ENCODE measurements at places on chromosomes 2 and 18.

DNA sequence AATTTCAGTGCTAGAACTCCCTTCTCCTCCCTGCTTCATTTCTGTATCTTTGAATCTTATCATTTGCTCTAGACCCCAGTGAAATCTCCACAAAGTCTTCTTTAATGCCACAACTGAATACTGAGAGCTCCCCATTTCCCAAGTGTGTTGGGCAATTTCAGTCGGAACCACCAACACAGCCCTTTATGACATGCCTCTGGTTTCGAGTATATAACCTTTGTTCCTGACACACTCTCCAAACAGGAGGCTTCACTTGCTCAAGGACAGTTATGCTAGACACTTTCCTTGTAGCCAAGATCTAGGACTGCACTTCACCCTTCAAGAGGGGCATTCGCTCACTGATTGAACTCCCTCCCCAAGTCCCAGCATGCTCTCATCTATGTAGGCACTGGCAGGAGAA is 18.6 kb upstream of the TTR start:
- no peak for DNase-seq

- no peak for DNase-seq
Observed at GRCh38 chr18:57081899-57082298, 65.0 kb upstream of the BOD1L2 start.

DNA sequence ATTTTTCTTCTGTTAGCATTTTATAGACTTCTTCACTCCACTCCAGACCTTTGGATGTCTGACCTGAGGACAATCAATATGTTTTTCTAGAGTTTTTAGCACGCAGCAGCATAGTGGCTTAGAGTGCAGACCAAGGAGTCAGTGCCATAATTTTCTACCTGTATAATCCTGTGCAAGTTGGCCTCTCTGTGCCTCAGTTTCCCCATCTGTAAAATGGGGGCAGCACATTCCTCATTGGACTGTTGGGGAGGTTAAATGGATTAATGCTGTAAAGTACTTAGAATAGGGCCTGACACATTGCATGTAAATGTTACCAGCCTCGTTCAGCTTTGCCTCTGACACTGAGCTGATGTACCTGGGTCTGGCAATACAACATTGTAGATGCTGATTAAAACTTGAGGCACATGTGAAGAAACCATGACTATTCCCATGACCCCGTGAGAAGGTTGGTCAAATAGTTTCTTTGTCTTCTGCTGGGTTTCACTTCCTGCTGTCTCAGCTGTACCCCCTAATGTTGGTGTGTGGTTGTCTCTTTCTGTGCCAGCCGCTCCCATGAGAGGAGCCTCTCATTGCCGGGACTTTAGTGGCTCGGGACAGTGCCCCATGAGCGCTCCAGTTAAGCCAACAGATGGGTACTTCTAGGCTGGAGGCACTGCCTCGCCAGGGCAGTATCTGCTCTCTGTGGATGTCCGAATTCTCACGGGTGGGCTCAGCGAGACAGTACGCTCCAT is 125.3 kb downstream of the SH3RF3 start:
- DNase-seq = no peak

- DNase-seq = no peak
Observed at GRCh38 chr2:17821535-17822444, 5.5 kb downstream of the MSGN1 start.

GRCh38 chr2:17558053-17558452 is 17.6 kb downstream of the VSNL1 start:
- DNase-seq = no peak

DNA sequence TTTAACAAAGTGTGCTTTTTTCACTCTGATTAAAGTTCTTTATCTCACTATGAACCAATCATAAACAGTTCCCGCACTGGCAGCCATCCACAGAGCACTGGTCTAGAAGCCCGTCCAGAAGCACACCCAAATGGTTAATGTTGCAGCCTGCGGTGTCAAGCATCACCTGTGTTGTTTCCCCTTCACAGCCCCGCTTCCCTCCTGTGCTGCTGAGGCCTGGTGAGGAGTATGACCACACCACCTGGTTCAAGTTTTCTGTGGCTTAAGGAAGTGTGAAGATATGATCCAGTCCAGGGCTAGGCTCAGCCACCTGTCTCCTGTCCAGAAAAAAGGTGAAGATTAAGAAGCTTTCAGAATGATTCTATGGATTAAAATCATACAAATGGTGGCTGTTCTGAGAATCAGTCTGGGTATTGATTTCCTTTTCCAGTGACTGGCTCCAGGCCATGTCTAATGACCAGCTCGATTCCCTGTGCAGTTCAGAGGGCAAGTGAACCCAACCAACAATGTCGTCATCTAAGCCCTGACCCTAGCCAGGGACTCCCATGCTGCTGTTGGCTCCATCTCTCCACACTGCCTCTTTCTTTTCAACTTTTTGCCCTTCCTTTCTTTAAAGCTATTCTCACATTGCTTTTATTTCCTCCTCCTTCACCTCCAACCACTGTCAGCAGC is 17.7 kb downstream of the SRSF7 start:
- DNase-seq = no peak

DNA sequence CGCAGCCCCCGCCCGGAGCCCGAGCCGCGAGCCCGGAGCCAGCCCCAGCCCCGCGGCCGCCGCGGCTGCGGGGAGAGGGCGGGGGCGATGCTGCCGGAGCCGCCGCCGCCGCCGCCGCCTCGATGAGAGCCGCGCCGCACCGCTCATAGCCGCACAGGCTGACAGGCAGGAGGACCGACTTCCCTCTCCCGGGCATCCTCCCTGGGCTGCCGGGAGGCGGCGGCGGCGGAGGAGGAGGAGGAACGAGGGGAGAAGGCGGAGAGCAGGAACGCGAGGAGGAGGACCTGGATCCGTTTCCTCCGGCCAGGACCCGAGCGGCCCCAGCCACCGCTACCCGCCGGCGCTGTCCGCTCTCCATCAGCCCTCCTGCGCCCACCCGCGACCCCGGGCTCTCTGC is 370 bp downstream of the KLHL29 start:
- no peak for DNase-seq

GRCh38 chr18:56109757-56110156 is 521.8 kb upstream of the TCF4 start:
- DNase-seq = no peak

- DNase-seq = no peak
Observed at GRCh38 chr2:224563537-224563936, 21.6 kb downstream of the CUL3 start.

GRCh38 chr2:130807659-130808385 is 28.9 kb upstream of the ARHGEF4 start:
- DNase-seq = no peak

- DNase-seq = no peak
Observed at GRCh38 chr18:76980663-76981395, 151.8 kb downstream of the MBP start.

DNA sequence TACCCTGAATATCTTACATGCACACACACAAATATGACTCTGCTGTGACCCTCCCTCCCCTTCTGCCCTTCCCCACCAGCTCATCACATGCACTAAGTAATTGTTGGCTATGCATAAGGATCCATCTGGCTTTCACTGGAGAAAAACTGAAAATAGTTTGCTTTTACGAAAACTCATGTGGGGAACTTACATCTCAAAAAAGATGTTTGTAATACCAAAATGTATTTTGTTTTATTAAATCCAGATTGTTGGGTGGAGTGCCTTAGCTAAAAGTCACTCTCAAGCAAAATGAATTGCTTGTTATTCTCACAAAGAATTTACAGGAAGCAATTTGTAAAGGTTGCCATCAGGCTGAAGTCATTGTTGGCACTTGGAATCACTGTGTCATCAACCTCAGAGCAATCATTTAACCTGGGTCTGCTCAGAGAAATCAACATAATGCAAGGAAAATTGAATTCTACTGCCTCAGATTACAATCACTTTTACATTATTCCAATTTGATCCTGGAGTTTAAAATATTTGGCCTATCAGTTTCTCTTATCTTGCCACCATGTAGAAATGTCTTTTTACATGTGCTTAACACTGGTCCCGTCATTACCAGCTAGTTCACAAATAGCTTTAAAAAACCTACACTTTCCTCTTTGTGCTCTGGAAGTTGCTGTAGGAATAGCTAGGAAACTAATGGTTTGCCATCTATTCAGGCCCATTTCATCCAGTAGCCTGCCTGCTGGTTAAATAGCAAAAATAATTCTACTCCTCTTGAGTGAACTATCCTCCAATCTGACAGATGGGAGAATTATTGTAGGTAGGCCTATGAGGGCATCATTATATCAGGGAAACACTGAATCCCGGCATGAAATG is 90.3 kb upstream of the TMEM17 start:
- DNase-seq = no peak

DNA sequence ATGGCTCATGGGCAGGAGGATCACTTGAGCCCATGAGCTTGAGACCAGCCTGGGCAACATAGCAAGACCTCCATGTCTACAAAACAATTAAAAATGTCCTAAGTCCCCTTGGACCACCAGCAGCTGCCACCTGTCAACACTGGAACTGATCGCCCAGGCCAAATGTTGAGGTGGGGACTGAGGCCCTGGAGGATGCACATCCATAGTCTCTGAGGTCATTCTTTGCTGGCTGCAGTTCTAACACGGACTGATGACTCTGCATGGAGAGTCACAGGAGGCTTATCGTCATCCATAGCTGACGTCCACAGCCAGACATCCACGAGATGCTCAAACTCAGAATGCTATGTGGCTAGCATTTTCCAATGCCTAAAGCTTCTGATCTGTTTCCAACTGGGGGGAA is 151.3 kb downstream of the BCL2 start:
- DNase-seq = no peak

GRCh38 chr18:3321133-3321812 is 59.3 kb downstream of the MYL12B start:
- DNase-seq = no peak

DNA sequence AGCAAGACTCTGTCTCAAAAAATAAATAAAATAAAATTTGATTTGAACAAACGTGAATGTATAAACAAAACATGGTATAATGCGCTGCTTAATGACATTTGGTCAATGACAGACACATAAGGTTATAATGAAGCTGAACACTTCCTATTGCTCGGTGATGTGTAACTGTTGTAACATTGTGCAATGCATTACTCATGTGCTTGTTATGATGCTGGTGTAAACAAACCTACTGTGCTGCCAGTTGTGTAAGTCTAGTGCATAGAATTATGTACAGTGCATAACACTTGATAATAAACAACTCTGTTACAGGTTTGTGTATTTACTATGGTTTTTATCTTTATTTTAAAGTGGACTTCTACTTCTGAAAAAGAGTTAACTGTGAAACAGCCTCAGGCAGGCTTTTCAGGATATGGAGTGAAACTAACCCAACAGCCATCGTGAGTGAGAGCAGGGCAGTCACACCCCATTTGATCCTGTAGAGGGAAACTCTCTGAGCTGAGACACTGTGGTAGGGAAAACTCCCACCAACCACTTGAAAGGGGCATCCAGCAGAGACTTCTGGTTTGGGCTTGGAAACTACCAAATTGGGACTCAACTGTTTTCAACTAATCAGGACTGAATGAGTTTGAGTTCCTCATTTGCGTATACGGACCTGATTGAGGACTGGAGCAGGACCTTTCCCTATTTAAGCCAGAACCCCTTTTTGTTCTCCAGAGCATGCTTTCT is 8.7 kb upstream of the RPRD1A start:
- DNase-seq = no peak

- no peak for DNase-seq
Observed at GRCh38 chr2:146981921-146982320, 862.9 kb upstream of the ACVR2A start.

- DNase-seq = no peak
Observed at GRCh38 chr2:86186431-86186830, 8.8 kb downstream of the IMMT start.

DNA sequence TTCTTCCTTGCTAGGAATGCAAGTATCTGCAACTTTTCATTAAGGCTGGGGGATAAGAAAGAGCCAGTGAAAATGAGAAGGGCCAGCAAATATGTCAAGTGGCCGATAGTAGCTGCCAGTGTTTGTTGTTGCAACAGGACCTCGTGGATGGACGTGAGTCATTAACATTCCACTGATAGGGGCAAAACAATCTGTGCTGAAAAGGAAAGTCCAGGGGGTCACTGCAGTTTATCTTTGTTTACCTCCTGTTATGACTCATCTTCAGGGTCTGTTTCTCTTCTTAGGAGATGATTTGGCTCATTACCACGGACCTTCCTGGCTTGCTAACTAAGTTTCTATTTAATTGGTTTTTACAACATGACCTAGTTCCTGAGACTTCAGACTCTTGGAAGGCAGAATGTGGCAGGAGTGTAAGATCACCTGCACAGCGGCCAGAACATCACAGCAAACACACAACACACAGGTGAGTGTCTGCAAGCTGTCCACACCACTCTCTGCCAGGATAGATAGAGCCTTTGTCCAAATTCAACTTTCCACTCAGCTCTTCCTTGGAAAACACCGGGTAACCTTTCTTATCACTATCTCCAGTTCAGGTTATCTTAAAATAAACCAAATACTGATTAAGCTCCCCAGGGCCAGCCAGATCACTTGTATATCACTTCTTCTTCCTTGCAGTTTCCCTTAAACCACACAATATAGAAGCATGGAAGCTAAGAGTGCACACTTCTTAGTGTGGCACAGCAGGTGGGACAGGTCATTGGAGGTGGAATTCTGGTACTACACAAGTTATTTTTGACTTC is 157.5 kb upstream of the LMAN1 start:
- DNase-seq = no peak

- no peak for DNase-seq
Observed at GRCh38 chr18:36811430-36811829, 17.4 kb downstream of the TPGS2 start.

GRCh38 chr2:70645733-70646419 is 92.2 kb upstream of the TGFA start:
- no peak for DNase-seq

GRCh38 chr2:39871291-39871761 is 92.3 kb upstream of the THUMPD2 start:
- DNase-seq = no peak

DNA sequence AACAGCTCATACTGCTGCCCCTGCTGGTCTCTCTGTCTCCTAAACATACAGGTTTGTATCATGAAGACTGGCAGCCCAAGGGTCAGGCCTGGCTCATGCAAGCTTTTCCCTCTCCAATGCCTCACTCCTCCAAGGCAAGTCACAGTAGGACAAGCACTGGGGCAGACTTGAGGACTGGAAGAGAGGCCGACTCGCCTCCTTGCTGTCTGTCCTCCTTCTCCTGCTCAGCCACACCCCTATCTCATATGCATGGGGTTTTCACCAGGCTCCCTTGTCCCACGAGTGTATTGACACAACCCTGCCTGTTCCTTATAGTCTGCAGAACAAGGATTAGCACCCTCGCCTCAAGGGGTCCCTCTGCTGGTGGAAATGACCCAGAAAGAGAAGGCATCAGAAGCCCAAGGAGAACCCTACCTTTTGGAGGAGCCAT is 223.7 kb downstream of the SOX11 start:
- DNase-seq = no peak

GRCh38 chr18:47560723-47561715 is 309.6 kb upstream of the SKOR2 start:
- DNase-seq = no peak
